Pons (tissue), 1 donor: ENCODE measurements at places on chromosomes 4 and X.

- DNase-seq = no peak
Observed at GRCh38 chr4:98945297-98945850, 16.4 kb upstream of the EIF4E start.

GRCh38 chr4:109072595-109072994, 229.9 kb downstream of the COL25A1 start:
- no peak for DNase-seq

- DNase-seq = peak; percentile 58
Observed at GRCh38 chr4:21765810-21766407, 182.7 kb downstream of the KCNIP4 start.

DNA sequence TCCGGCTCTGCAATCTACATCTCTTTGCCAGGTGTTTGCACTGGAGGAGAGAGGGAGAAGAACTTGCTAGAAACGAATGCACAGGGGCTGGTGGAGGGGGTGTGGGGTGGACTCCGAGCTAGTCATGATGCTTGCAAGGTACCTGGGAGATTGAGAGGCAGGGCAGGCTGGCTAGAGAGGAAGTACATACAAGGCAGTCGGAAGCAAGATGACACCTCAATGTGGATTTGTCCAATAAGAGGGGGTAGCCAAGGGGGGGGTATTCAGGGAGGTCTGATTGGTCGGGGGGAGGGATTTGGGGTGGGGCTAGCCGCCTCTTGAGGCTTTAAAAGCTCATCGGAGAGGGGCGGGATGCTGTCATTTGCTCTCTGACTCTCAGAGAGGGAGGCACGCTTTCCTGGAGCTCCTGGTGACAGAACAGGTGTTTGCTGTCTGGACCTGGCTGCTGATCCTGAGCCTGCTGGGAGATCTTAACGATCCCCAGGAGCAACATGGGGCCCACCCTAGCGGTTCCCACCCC, at the start of gene GPR50:
GPR50 (plus strand) TSS at position 354 of the 520 bp plus-strand sequence; CDS start at position 492, 138 bp downstream.
- no peak for DNase-seq

GRCh38 chr4:55793479-55793878, 26.1 kb upstream of the EXOC1L start:
- DNase-seq = no peak

GRCh38 chrX:17046478-17047097, 100.1 kb downstream of the REPS2 start:
- peak; percentile 84 for DNase-seq

DNA sequence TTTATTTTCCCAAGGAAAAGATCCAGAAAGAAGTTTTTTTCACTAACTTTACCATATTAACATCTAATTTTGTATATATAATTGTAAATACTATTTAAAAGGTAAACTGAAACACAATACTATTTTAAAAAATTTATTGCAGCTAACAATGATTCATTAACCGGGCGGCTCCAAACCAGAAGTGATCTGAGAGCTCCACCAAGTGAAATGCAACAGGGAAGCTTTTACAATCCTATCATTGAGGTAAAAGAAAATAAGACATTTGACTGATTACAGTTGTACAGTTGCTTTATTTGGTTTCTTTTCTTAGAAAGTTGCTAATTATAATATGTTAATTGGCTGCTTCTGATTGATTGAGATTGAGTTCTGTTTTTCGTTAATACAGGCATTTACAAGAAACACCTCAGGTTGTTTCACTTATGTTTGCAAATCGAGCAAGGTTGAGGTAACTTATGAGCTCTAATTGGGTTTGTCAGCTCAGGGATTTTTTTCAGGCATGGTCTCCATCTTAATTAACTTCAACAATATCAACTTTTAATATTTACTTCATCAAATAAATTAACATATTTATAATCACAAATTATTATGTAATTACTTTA, 220.2 kb upstream of the UGT8 start:
- DNase-seq = no peak

- no peak for DNase-seq
Observed at GRCh38 chr4:6371812-6372211, 100.6 kb downstream of the PPP2R2C start.

- DNase-seq = no peak
Observed at GRCh38 chr4:128299848-128300247, 12.2 kb upstream of the PGRMC2 start.

DNA sequence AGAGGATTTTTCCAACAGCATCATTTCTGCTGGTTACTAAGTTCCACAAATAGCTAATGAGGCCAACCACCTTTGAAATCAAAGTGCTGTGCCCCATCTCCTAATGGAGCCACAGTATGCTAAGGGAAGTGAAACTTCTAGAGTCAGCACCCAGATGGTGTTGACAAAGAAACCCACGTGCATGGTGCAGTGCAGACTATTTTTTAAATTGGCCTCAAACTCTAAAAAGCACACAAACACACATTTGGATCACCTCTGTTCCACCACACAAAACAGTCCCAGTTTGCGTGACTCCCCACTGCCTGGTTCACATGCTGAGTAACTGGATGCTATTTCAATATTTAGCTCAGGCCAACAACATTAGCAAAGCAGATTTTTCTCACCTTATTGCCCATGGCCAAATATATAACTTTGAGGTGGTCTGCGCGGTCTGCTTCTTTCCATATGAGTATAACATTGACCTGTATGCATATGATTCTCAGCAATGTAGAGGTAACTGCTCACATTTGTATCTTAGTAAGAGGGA, 69.9 kb downstream of the AMELX start:
- peak; percentile 40 for DNase-seq

DNA sequence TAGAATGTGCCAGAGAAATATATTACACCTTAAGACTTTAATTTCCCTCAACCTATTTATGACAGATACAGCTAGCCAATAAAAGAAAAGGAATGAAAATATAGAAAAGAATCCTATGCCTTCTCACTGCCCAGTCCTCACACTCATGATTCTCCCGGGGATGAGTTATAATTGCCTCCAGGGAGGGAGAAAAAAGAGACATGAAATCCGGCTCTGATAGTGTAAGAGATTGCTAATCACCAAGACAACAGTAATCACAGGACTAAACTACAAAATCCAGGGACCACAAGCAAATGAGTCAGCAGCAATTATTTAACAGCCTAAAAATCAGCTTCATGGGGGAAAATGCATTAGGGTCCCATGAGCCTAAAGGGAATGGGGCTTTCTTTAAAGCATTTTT, 95.9 kb upstream of the DUSP21 start:
- no peak for DNase-seq

- DNase-seq = no peak
Observed at GRCh38 chr4:38500433-38500832, 163.6 kb upstream of the KLF3 start.

GRCh38 chr4:94913316-94913715, 155.6 kb downstream of the BMPR1B start:
- DNase-seq = no peak

- no peak for DNase-seq
Observed at GRCh38 chr4:106301393-106302061, 14.5 kb downstream of the TBCK start.

DNA sequence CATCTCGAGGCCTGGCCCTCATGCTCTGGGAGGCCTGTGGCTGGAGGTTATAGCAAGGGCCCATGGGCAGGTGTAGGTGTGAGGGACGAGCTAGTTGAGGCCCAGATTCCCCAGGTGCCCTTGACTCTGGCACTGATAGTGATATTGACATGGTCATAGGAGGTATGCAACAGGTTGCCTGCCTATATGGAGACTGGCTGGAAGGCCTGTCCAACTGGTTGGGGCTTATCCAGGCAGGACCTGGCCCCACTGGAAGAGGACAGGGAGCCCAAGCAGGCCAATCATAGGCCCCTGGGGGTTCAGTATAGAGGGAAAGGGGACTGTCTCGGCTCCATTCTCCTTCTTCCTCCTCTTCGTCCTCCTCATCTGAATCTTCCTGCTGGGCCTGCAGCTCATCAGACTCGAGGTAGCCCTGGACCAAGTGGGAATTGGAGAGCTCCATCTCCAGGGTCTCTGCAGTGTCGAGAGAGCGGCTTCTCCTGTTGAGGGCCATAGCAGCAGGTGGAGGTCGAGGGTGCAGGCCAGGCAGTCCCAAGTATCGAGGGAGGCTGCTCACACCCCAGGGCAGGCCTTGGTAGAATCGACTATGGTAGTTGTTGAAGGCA, 15.3 kb downstream of the AMER1 start:
- DNase-seq = no peak

DNA sequence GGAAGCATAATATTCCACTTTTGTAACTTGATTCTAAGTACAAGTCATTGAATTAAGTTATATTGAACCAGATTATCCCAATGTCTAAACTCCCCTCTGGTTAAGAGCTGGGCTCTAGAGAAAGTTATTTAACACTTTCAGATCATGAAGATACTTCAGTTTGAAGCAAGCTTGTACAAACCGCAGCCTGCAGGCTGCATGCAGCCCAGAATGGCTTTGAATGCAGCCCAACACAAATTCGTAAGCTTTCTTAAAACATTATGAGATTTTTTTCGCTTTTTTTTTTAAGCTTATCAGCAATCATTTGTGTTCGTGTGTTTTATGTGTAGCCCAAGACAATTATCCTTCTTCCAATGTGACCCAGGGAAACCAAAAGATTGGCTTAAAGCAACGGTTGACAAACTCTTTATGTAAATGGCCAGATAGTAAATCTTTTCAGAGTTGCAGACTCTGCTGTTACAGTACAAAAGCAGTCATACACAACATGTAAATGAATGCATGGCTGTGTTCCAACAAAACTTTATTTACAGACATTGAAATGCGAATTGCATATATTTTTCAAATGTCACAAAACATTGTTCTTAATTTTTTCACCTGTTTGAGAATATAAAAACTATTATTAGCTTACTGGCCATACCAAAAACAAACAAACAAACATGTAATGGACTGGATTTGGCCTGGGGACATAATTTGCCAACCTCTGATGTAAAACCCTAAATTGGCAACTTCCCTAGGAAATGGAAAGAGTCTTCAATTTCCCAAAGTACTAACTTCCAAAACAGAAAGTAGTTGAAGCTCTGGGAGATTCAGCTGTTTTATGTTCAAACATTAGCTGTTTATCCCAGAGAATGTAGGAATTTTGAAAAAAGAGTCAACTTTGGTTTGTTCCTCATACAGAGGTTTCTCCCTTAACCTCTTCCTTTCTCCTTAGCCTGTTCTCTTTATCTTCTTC, 201.1 kb upstream of the MBNL3 start:
- DNase-seq = no peak

DNA sequence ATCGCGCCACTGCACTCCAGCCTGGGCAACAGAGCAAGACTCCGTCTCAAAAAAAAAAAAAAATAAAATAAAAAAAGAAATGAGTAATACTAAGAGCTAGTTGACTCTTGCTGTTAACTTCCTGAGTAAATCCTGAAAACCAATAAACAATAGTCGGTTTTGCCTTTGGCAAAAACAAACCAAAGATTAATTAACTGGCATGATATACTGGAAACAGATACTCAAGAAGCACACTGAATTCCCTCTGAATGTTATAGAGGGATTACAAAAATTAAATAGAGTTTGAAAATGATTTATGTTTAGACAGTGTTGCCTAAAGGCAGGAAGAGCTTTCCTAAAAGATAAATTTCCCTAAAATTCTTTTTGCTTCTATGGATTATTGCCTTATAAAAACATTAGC, 1702.3 kb downstream of the STIM2 start:
- no peak for DNase-seq

DNA sequence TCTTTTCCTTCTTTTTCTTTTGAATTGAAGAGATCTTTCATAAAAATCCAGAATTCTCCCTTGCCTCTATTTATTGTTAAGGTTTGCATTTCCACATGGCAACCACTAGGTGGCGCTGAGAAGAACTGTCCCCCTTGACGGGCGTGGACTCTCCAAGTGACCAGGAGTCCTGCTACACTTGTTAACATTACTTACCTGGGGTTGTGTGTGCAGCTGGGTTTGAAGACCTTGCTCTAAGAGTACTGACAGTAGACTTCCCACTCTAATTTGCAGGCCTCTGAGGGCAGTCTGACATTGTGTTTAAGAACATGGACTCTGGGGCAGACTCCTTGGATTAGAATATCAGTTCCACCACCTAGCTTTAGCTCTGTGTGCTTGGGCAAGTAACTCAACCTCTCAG, 52.8 kb downstream of the GPRIN3 start:
- no peak for DNase-seq

DNA sequence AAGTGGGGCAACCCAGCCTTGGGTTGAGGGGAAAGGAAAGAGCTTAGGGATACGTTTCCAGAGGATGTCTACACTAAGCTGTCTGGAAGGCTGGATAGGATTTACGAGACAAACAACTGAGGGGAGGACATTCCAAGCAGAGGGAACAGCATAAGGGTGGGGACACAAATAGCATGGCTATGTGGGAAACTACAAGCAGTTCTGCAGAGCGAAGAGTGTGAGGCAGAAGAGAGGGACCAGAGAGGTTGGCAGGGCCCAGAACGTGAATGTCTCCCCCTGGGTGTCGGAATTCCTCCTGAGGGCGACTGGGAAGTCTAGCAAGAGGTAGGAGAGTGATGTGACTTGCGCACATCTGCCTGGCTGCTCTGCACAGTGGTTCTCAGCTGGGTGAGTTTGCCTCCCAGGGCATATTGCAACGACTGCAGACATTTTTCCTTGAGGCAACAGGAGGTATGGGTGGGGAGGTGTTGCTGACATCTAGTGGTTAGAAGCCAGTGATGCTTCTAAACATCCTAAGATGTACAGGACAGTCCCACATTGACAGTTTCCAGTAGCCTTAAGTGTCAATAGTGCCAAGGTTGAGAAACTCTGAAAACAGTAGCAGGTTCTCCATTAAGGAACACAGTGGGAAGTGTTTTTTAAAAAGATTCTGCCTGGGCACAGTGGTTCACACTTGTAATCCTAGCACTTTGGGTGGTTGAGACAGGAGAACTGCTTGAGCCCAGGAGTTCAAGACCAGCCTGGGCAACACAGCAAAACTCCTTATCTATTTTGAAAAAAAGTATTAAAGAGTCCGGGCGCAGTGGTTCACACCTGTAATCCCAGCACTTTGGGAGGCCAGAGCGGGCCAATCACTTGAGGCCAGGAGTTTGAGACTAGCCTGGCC, 9.2 kb downstream of the NDUFA1 start:
- DNase-seq = peak; percentile 28

DNA sequence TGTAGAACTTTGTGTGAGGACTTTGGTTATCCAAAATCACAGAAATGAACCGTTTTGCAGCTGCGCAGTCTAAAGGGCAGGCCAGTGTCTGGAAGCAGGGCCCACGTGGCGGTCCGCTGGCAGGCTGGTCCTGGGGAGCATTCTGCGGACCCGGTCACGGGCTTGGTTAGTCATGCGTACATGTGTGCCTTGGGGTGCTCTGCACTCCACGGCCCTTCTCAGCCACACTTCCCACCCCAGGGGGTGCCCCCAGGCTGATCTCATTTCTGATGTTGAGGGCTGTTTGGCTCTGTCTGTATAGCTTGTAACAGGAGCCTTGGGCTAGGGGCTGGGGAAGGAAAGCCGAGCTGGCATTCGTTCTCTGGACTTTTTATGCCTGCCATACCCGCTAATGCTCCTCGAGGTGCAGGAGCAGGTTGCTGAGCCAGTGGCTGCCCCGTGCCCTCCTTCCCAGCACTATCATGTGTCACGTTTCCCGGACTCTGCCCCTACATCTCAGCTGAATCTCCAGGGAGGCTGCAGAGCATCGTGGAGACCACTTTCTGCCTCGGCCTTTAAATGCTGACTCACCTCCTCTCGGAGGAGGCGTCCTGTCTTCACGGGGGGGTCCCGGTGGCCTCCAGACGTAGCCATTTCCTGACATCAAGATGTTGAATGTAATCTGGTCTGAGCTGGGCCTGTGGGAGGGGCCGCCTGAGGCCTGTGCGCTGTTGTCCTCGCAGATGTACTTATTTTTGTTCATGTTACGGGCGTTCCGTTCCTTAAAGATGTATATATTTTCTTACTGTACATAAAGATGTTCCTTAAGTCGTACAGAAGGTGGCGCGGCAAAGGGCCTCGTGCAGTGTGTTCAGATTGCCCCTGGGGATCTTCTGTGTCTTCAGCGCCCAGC, 11.4 kb upstream of the TADA2B start:
- no peak for DNase-seq

- no peak for DNase-seq
Observed at GRCh38 chr4:121217351-121217750, 53.2 kb upstream of the TNIP3 start.
